ENCODE measurements at places on chromosomes 3 and 15.

GRCh38 chr3:195859846-195860411 lies 48.2 kb upstream of the MUC4 start:
- DNase-seq: no peak

DNA sequence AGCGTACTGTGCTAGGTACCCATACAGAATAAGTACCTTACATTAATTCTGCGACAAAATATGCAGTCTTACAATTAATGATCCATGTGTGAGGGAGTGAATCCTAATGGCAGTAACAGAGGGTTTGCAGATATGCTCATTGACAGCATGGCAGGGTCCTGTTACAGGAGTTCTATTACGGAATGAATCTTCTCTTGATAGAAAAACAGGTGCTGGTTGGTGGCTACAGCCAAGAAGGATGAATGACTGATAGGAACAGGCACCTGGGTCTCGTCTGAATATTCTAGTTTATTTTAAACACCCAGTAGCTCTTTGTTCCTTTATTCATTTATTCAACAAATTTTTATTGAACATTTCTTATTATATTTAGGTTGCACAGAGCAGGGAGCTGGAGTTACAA lies 22.8 kb downstream of the PGBD4 start:
- no peak for DNase-seq

DNA sequence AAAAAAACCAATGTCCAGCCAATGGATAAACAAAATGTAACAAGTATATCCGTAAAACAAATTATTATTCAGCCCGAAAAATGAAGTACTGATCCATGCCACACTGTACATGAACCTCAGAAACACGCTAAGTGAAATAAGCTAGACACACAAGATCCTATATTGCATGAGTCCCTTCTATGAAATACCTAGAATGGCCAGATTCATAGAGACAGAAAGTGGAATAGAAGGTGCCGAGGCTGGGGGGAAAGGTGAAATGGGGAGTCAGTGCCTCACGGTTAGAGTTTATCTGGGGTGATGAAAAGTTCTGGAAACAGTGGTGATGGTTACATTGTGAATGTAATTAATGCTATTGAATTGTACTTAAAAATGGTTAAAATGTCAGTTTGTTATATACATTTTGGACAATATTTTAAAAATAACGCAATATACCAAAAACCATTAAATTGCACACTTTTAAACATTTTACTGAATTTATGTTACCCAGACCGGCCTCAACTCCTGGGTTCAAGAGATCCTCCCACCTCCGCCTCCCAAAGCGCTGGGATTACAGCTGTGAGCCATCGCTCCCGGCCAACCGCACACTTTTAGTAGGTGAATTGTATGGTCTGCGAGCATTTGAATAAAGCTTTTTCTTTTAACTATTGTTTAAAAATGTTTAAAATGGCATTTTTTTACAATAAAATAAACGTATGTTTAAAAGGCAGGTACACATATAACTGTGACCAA lies 2.1 kb downstream of the RNF168 start:
- peak; percentile 18 for DNase-seq

- peak; percentile 90 for DNase-seq
These were observed 113.6 kb upstream of the ICE2 start for GRCh38 chr15:60592371-60593169.

GRCh38 chr15:89874926-89875564 lies 18.7 kb downstream of the AP3S2 start:
- DNase-seq: peak; percentile 87

DNA sequence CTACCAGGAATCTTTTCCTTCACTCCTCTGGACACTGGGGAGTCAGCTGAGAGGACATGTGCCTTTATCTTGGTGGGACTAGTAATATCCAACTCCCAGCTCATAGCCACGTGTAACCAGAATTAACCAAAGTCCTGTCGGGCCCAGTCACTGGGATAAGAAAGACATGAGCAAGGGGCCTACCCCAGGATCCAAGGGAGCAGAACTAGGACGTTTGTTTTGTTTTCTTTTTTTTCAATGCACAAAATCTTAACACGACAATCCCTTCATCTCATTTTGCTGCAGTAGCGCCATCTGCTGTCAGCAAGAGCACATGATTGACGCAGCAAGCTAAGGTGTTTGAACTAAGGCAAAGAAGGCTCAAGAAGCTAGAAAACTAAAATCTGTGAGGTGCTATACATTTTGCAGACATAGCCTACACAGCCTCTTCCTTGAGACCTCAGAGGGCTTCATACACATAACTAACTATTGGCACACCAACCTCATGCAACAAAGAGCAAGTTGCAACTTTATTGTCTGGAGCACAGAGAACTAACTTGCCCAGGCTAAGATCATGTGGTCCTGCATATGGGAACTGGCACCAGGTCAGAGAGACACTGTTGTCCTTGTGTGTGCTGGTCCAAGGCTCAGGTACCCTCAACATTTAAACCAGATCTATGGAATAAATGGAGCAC lies 43.6 kb downstream of the RLBP1 start:
- DNase-seq: peak; percentile 66

DNA sequence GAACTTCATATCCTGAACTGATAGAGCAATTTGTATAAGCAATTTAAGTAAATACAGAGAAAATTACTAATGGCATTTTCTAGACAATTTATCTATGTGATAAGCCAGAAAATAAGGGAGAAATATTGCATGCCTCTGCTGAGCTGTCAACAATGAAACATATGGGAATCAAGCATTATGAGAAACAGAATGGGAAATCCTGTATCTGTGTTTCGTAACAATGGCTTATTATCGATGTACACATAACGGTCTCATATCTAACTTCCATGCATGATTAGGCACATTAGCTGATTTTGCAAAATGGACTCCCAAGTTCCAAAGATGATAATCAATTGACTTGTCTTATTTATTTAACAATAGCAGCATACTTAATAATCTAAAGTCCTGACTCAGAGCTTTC lies 30.4 kb upstream of the KCNMB2 start:
- no peak for DNase-seq

- no peak for DNase-seq
These were observed 15.0 kb downstream of the STIMATE start for GRCh38 chr3:52882377-52882776.

DNA sequence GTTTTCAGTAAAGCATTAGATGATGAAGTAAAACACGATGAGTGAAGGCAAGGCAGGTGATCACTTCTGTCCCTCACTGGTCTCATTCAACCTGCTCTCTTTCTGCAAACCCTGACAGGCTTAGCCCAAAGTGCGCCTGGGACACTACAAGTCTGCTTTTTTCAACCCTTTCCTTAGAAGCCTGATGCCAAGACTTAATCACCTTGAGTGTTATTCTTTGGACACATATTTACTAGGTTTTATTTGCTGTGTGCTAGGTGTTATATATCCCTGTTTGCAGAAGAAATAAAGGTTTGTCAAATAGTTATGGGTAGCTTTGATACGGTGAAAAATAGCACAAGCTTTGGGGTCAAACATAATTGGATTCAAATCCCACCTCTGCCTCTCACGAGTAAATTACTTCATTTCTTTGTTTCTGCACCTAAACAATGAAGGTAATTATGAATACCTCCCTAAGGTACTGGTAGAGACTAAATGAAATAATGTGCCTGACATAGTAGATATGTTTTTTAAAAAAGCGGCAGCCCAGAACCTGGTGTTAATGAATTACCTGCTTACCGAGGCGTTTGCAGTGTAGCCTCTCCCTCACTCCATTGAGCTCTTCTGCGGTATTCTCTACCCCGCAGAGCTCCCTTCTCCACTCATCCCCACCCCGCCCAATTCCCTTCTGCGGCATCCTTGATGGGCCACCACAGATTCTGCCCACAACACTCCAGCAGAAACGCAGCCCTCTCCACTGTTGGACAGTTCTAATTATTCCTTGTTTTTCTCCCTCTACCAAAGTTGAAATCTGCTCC lies 269.0 kb upstream of the TPM1 start:
- no peak for DNase-seq

- peak; percentile 81 for DNase-seq
These were observed 539 bp upstream of the PLCL2 start for GRCh38 chr3:16884084-16884747.

GRCh38 chr3:52277071-52277964 lies 1.1 kb downstream of the WDR82 start:
- peak; percentile 74 for DNase-seq

DNA sequence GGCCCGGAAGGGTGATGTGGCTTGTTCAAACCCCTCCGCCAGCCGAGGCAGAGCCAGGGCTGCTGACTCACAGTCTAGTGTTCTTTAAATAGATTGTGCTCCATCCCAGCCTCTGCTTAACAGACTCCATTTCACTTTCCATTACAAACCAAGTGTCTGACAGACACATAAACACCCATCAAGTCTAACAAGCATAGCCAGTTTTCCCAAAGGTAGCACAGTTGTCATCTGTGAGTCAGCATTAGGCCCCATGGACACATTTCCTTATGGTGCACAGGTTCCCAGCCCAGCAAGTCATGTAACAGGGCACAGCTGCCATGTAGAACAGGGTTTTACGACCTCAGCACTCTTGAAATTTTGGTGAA lies 109.9 kb upstream of the RAP2B start:
- no peak for DNase-seq

- peak; percentile 57 for DNase-seq
These were observed 30.6 kb downstream of the TBC1D2B start for GRCh38 chr15:78046796-78047341.

GRCh38 chr3:45198264-45199260 lies 27.5 kb downstream of the TMEM158 start:
- DNase-seq: no peak

- DNase-seq: no peak
These were observed 30.0 kb downstream of the KLHL25 start for GRCh38 chr15:85764649-85765277.

DNA sequence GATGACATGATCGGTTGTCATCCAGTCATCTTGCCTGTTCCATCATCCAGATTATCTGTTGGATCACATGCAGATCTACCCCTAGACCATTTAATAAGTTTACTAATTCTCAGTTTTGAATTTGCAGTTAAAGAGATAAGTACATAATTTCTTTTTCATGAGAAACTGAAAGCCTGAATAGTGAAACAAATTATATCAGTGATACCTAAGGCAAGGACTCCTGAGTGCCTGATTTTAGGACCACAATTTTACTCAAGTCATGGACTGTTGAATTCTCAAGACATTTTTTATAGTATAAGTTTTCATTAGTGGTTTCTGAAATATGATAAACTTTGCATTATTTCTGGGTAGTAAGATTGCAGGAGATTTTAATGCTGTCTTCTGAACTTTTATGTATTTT lies 13.2 kb downstream of the SIDT1 start:
- DNase-seq: no peak

DNA sequence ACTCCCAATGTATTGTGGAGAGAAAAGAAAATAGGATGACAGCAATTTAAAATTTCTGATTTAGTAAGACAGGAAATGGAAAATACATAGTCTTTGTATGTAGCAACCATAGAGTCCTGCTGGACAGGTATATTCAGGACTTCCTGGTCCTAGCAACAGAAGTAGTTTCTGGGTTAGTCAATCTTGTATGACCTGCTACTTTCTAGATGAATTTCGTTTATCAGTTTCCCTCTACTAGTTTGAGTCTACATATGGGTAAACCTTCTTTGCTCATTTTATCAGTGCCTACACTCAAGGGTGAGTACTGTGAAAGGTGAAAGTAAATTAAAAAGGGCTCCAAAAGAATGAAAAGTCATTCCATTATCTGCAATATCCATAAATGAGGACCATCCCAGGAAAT lies 309.8 kb downstream of the UNC13C start:
- DNase-seq: no peak

DNA sequence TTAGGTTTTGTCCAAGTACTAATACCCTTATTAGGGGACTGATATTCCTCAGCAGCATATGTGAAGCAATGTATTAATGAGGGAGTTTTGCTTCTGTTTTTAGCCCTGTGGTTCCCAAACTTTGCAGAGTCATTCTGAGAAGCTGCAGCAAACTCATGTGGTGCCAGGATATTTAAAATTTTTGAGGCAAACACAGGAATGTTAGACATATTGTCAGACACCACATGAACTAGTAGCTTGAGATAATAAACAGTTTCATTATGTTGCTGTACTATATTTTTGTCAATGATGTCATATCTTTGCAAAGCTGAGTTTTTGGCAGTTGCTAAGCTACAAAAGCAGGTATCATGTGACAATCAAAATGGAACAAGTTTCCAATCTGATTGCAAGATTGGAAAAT lies 36.6 kb downstream of the ATP6V1A start:
- DNase-seq: no peak

DNA sequence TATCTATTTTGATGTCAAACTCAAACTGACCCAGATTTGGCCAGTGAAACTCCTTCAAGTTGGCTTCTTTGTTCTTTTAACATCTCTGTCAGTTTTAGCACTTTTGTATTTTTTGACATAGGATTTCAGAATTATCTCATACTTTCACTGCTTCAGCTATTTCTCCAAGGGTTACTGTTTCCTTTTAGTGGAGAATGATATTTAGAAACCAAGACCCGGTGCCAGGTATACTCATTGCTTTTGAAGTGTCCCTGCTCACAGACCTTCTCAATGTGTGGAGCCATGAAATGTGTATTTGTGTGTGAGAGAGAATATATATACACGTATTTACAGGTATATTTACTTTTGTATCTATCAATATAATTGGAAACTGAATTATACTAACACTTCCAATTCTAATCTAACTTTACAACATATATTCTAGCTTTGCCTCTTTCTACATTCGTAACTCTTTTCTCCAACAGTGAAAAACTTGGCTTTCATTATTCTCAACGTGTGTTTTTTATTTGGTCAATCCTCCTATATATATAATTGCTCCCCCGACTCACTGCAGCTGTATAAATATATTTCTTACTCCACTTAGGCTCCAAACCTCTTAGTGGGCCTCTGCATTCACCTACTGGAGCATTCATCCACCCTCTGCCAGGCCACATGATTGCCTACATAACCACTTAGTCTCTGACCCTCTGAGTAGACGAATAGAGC lies 54.0 kb downstream of the OTOL1 start:
- no peak for DNase-seq

DNA sequence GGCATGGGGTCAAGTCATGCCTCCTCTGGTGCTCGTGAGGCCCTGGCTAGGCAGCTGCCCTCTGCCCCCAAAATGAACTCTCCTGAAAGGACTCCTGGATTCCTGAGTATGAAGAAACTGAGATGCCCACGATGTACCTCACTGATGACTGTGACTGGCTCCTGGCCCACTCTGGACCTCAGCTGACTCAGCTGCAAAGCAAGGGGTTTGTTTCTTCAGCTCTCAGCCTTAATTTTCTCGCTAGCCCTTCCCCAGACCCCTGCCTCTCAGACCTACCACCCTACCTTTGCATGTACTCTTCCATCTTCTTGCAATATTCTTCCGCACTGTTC lies 5.2 kb upstream of the GNAI2 start:
- no peak for DNase-seq
